ENCODE measurements at places on chromosomes 5 and 9.

GRCh38 chr9:37801287-37801850 lies 772 bp downstream of the DCAF10 start:
- DNase-seq = no peak

- no peak for DNase-seq
Measured at GRCh38 chr9:36835271-36835996, 198.6 kb downstream of the PAX5 start.

- no peak for DNase-seq
Measured at GRCh38 chr5:14850419-14851049, 21.0 kb downstream of the ANKH start.

- no peak for DNase-seq
Measured at GRCh38 chr5:67037171-67037570, 159.4 kb downstream of the CD180 start.
